ENCODE measurements at places on chromosomes 5 and 9. TPM values are rescaled to one million over a fixed set of nuclear protein-coding genes. Genes with fewer than 3 reads are reported as not detected.

DNA sequence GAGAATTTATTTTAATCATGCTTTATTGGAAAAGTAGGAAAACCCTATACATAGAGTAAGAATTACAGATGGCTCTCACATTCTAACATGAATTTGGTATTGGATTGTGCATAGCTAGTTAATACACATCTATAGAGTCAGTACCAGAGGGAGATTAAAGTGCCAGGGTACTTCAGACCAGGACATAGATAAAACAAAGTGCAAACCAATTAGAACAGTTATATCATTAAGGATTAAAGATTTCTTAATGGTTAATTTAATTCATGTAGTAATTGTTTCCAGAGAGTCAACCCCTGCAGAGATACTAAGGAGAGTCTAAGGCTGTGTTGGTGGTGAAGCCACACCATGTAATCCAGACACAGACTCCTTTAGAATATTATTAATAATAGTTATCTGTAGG is 8.8 kb downstream of the ISOC1 start:
- H3K27ac ChIP-seq: no peak overlapping the region
- H3K4me1 ChIP-seq: peaks cover 12% of the 10 kb centered on the region
- H3K4me3 ChIP-seq: no peak overlapping the region
- peaks cover 16% of the 10 kb centered on the region for H3K36me3 ChIP-seq

QRFP gene
- polyA plus RNA-seq: not detected

DNA sequence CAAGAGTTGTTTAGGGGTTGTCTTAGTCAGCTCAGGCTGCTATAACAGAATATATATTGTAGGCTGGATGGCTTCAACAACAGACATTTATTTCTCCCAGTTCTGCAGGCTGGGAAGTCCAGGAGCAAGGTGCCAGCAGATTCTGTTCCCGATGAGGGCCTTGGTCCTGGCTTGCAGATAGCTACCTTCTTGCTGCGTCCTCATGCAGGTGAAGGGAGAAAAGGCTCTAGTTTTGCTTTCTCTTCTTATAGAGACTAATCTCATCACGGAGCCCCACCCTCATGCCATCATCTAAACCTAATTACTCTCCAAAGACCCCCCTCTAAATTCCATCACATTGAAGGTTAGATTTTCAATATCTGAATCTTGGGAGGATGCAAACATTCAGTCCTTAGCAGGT is 246.0 kb upstream of the ANKRD55 start:
- no peak overlapping the region for H3K4me3 ChIP-seq
- peaks cover 8% of the 10 kb centered on the region for H3K27me3 ChIP-seq
- no peak for DNase-seq
- peaks cover 22% of the 10 kb centered on the region for H3K4me1 ChIP-seq
- H3K27ac ChIP-seq: no peak overlapping the region

GRCh38 chr9:35114840-35115628 is 628 bp downstream of the ATOSB start:
- H3K27ac ChIP-seq: peak overlapping the region; percentile 99
- H3K4me1 ChIP-seq: peaks cover 58% of the 10 kb centered on the region
- peak overlapping the region; percentile 89 for H3K4me3 ChIP-seq
- H3K36me3 ChIP-seq: no peaks in the 10 kb centered on the region
- peaks cover 7% of the 10 kb centered on the region for H3K27me3 ChIP-seq

DNA sequence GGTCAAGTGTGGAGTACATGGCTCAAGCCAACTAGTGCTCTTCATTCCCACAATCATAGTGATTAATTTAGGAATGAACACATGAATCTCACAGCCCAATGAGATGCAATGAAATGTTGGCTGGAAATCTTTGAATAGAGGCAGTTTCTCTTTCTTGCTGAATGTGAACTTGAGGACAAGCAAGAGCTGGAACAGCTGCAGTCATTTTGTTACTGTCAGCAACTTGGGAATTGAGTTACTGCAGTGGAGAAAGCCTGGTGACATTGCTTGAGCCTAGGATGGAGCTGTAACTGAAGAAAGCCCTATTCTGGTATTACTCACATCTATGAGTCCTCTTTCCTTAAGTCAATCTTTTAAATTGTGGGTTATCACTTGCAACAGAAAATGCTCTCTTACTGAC is 62.3 kb downstream of the YIPF5 start:
- no peak overlapping the region for H3K27ac ChIP-seq
- DNase-seq: no peak
- no peaks in the 10 kb centered on the region for H3K4me1 ChIP-seq
- no peak overlapping the region for H3K4me3 ChIP-seq
- peaks cover 17% of the 10 kb centered on the region for H3K27me3 ChIP-seq
- H3K36me3 ChIP-seq: no peaks in the 10 kb centered on the region
